Vein endothelial cell (primary cell): ENCODE measurements at places on chromosomes 6 and 20. TPM values are rescaled to one million over a fixed set of nuclear protein-coding genes. Genes with fewer than 3 reads are reported as not detected.

The OR2B6 gene
- not detected in 2 replicates for total RNA-seq

The CAGE1 gene
- total RNA-seq, result under 0.01 TPM in 1 of 2 replicates, not detected in the other

The MYLK2 gene
- 2.9 and 8.5 TPM in 2 replicates for total RNA-seq

The PPP1R16B gene
- total RNA-seq, result 169 and 210 TPM in 2 replicates

The TP53TG5 gene
- not detected in 2 replicates for total RNA-seq

The SLC35A1 gene
- 12.7 and 13.4 TPM in 2 replicates for total RNA-seq

The PPP1R3G gene
- 0.38 and 0.98 TPM in 2 replicates for total RNA-seq
